ENCODE measurements at places on chromosomes 11 and 22.

DNA sequence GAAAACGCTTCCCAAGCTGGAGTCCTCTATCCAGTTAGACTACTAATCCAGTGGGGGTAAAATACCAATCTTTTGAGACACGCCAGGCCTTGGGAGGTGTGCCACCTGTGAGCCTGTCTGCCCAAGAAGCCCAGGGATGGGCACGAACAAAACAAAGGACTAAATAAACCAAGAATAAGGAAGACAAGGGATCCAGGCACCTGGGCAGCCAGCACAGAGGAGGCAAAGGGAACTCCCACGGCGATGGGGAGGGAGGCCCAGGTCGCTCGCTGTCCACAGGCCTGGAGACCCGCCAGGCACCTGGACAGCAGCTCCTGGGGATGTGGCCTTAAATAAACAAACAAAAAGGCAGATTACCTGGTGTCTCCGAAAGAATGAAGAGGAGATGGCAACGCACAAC lies 31.4 kb downstream of the LRFN4 start:
- no peak for DNase-seq

GRCh38 chr22:36289406-36289870 lies 36.5 kb downstream of the APOL1 start:
- no peak for DNase-seq

DNA sequence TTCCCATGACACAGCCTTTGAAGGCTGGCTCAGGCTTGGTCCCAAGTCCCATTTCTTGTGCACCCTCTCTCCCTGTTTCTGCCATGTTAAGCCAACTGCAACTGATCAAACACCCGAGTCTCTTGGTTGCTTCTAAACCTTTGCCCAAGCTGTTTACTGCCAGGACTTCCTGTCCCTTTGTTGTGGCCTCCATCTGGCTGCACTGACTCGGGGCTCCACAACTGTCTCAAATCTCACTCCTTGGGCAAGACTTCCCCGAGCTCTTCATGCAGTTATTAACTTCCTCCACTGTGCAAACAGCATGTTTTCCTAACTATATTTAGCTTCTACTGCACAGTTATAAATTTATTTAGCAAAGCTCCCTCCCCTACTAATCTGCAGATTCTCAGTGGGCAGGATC lies 4.3 kb downstream of the VPREB1 start:
- no peak for DNase-seq

GRCh38 chr11:131447277-131447815 lies 76.9 kb downstream of the NTM start:
- DNase-seq, result no peak

- DNase-seq, result no peak
These were observed 100.9 kb downstream of the SYN3 start for GRCh38 chr22:32957200-32957803.

All from chondrocyte (in vitro differentiated cells).